Putamen (tissue), 1 donor: ENCODE measurements at places on chromosomes 1 and 21.

DNA sequence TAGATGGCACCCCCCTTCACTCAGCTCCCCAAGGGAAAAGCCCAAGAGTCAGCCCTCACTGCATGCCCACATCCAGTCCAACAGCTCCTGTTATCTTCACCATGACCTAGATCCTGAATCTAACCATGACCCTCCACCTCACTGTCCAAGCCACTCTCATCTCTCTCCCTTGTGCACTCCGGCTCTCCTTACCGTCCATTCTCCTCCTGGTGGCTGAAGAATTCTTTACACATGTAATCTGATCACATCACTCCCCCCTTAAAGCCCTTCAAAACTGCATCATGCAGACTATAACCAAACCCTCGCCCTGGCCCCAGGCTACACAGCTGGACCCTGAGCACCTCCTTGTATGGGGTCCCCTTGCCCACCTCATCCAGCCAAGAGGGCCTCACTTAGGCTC is 14.0 kb upstream of the PAQR7 start:
- DNase-seq: no peak

DNA sequence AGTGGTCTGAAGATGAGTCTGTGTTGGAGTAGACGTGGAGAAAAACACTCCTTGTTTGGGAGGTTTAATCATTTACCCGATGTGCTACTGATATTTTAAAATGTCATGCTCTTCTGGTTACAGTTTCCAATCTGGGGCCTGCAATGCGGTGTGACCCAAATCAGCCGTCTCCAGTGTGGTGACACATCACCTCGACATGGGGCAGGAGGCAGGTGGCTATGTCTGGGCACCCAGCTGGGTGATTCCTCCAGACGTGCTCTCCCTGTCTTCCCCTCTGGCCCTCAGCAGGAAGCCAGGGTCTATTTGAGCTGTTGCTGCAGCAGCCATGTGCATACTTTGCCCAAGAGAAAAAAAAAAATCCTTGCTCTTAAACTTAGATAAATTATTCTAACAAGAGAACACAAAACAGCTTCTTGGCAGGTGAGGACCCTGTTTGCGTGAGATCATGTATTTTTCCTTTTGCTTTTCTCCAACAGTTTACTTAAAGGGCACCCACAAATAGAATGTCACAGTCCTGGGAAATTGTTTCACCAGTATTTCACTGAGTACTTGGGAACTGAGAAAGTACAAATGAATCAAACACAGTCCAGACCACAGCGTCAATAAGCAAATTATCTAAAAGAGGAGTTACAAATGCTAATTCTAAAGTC is 38.9 kb upstream of the MAP10 start:
- no peak for DNase-seq

DNA sequence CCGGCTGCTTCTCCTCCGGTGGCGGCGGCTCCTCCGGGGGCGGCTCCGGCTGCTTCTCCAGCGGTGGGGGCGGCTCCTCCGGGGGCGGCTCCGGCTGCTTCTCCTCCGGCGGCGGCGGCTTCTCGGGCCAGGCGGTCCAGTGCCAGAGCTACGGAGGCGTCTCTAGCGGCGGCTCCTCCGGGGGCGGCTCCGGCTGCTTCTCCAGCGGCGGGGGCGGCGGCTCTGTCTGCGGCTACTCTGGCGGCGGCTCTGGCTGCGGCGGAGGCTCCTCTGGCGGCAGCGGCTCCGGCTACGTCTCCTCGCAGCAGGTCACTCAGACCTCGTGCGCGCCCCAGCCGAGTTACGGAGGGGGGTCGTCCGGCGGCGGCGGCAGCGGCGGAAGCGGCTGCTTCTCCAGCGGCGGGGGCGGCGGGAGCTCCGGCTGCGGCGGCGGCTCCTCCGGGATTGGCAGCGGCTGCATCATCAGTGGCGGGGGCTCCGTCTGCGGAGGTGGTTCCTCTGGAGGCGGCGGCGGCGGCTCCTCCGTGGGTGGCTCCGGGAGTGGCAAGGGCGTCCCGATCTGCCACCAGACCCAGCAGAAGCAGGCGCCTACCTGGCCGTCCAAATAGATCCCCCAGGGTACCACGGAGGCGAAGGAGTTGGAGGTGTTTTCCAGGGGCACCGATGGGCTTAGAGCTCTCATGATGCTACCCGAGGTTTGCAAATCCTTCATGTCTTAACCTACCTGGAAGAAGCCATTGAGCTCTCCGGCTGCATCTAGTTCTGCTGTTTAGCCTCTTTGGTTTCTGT is 2.0 kb downstream of the LORICRIN start:
- DNase-seq: no peak

DNA sequence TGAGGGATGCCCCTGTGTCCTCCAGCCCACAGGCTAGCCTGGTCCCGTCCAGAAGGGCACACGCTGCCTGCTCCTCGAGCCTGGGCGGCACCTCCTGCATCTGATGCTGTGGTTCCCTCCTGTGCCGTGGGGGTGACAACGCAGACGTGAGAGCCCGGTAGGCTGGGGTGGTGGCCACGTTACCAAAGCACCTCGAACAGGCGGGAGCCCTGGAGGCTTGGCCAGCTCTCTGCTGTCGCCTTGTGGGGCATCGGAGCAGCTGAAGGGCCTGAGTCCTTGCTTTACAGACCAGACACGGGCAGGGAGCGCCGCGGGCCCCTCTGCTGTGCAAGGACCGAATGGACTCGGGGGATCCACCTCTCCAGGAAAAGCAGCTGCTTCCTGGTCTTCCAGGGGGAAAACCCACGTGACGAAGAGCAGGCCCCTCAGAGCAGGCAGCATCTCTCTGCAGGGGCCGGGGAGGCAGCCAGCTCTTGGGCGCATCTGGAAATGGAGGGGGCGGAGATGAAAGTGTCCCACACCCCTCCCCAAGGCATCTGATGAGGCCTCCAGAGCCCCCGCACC is 133.3 kb downstream of the NPHP4 start:
- DNase-seq: no peak

- DNase-seq: no peak
Observed at GRCh38 chr1:154129391-154129970, 25.4 kb downstream of the NUP210L start.
